ENCODE measurements at places on chromosomes 11 and 22.

DNA sequence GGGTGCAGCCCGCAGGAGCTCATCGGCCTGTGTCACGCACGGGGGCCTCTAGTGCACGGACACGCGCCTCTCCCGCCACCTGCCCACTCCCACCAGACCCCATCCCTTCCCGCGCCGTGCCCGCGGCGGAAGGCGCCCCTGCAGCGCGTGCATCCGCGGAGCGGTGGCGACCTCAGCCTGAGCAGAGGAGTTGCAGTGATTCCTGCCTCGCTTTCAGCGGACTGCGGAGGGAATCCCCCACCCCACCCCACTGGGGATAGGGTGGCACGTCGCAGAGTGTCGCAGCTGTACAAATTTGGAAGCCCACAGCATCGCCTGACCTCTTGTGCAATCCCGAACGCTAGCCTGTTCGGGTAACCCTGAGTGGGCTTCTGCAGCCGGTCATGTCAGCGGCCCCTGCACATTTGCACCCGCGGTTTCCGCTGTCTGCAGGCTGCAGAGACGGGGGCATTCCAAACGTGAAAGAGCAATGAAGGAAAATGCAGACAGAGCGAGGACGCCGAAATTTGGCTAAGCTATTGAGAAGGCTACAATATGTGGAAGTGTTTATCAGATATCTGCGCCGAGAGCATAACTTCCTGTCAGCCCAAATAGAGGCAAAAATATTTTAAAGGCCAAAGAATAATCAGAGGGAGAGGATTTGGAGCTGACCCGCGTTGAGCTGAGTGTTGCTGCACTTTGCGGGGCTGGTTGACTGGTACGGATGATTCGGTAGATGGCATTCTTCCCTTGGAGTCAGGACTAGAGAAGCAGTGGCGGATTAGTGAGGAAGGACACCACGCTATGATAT lies 617 bp upstream of the ARHGAP20 start:
- no peak for DNase-seq

DNA sequence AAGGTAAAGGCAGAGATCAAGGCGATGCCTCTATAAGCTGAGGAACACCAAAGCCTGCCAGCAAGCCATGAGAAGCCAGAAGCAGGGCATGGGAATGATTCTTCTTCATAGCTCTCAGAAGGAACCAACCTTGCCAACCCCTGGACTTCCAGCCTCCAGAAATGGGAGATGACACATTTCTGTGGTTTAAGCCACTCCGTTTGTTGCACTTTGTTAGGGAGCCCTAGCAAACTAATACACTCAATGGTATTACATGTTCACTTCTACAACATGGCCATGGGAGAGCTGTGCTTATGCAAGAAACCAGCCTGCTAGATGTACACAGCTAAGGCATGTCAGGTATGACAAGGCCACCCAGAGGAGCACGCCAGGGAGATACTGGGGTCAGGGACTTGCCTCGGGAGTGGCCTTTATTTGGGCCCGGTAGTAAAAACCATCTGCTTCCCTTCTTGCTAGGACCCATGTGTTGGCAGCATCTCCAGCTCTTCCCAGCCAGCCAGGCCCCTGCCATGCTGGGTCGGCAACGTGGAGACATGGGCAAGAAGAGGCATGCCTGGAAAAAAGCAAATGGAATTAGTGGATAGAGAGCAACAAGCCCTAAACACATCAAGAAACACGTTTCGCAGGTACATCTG lies 3.6 kb downstream of the C11orf16 start:
- DNase-seq = no peak

GRCh38 chr11:37371346-37371970 lies 773.4 kb upstream of the RAG2 start:
- DNase-seq = no peak

GRCh38 chr22:30312053-30312452 lies 14.7 kb downstream of the TBC1D10A start:
- no peak for DNase-seq

- no peak for DNase-seq
Measured at GRCh38 chr22:38038426-38038825, 18.8 kb upstream of the PICK1 start.

GRCh38 chr11:34344768-34345539 lies 12.9 kb downstream of the ABTB2 start:
- peak; percentile 84 for DNase-seq

DNA sequence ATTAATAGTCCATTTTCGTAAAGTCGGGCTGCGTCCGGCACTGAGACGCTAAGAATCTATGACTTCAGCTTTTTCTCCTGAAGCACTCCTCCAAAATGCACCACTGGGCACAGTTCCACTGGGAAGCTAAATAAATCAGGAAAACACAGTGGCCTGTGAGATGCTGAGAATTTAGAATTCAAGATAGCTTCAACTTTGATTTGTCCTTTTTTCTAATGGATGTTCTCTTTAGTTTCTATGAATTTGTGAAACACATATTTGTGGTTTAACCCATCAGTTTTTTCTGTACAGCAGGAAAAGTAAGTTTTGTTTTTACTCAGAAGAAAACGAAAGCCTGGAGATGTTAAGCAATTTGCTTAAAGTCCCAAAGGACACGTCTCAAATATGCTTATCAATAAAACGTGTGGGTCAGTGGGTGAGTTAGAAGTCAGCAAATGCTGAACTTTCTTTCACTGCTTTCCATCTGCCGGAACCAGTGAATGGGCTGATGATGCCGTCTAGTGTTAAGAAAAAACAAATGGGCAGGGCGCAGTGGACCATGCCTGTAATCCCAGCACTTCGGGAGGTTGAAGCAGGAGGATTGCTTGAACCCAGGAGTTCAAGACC lies 40.7 kb upstream of the CLMP start:
- DNase-seq = no peak

DNA sequence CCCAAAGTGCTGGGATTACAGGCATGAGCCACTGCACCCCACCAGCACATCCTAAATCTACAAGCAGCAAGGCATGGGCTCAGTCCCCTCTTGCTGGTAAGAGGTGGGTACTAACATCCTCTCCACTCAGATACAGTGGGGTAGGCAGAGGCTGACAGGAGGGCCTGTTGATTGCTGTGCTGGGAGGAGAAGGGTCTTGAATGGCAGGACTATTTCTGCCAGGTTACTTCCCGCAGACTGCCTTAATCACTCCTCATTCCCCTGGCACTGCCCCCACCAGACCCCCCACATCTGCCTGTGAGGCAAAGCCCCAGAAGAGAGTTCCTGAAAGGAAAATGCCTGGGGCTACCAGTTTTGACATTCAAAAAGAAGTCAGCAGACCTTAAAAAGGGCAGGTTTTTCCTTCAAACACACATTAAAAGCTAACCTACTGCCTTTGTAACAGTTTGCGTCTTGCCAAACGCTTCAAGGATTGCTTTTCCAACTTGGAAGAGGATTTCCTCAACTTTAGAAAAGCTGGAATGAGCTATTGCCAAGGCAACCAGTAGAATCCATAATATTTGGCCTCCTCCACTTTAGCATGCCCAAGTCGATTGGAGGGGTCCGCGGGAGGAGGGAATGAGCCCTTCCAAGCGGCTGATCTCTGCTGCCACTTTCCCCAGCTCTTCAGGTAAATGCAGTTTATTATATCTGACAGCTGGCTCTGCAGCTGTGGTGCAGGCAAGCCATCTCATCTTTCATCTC lies 62.0 kb downstream of the FDX1 start:
- DNase-seq = no peak

GRCh38 chr11:10594407-10594806 lies 25.9 kb upstream of the LYVE1 start:
- DNase-seq = no peak

- no peak for DNase-seq
Measured at GRCh38 chr11:61537326-61537725, 28.8 kb downstream of the LRRC10B start.

DNA sequence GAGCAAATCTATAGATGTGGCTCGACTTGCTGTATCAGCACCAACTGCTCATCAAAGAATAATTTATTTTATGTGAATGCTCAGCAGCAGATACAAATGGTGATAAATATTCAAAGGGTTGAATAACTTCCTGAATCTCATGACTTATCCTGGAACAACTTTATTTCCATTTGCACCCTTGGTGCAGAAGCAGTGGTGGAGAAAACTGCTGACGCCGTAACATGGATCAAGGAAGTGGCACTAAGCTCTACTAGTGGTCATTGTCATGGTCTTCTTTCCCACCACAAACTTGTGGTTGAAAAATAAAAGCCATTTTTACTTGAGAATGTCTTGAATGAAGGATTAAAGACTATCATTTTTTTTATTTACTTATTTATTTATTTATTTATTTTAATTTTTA lies 14.6 kb downstream of the MARK2 start:
- DNase-seq = no peak

GRCh38 chr11:104858882-104859775 lies 39.1 kb downstream of the CASP12 start:
- DNase-seq = no peak

GRCh38 chr11:6682591-6682935 lies 577 bp downstream of the MRPL17 start:
- DNase-seq = no peak

DNA sequence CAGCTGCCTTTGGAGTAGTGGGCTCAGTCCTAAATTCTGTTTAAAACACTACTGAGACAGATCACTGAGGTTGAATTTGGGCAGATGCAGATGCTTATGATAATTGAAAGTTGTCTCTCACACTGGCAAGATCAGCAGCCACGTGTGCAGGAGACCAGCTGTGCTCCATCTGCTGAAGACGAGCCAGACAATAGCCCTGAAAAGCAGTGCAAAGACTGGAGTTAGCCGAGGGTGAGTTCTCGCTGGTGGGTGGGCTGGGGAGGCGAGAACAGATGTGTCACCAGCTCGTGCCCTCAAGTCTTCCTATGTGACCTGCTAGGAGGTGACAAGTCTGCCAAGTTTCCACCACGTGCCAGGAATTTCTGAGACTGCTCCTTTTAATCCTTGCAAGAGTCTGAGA lies 661.3 kb upstream of the B3GAT1 start:
- no peak for DNase-seq

DNA sequence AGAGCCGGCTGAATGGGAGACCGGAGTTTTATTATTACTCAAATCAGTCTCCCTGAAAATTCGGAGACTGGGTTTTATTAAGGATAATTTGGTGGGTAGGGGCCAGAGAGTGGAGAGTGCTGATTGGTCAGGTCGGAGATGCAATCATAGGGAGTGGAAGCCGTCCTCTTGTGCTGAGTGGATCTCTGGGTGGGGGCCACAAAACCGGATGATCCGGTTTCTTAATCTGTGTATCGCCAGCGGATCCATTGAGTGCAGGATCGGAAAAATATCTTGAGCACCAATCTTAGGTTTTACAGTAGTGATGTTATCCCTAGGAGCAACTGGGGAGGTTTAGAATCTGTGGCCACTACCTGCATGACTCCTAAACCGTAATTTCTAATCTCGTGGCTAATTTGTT lies 886 bp upstream of the NIPSNAP1 start:
- DNase-seq = no peak

- no peak for DNase-seq
Measured at GRCh38 chr11:22169833-22170232, 23.1 kb upstream of the ANO5 start.

DNA sequence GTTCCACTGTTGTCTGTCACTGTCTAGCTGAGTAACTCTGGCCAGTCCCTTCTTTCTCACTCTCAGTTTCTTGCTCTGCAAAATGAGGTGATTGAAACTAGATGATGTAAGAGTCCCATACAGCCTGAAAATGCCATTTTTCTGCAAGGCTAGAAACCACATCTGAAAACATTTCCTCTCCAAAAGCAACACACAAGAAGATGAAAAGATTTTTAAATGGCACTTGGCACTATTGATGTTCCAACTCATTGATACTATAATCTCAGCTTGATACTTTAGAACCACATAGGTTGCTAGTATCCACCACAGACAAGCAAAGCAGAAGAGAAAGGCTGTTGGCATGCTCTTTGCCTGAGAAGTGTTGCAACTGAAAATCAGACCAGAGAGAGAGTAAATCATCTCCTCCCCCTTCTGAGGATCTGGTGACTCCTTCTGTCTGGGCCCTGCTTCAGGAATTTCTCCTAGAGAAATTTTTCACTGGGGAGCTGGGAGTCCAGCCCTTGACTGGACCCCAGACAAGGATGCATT lies 1217.9 kb downstream of the LRRC4C start:
- DNase-seq = no peak

DNA sequence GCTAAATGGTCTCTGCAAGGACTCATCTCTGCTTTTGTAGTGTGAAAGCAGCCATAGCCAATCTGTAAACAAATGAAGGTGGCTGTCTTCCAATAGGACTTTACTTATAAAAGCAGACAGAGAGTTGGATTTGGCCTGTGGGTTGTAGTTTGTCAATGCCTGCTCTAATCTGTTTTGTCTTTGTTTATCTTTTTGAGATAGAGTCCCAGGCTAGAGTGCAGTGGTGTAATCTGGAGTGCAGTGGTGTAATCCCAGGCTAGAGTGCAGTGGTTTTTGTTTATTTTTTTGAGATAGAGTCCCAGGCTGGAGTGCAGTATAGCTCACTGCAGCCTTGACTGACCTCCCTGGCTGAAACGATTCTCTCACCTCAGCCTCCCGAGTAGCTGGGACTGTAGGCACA lies 8.6 kb downstream of the PPP6R3 start:
- no peak for DNase-seq

DNA sequence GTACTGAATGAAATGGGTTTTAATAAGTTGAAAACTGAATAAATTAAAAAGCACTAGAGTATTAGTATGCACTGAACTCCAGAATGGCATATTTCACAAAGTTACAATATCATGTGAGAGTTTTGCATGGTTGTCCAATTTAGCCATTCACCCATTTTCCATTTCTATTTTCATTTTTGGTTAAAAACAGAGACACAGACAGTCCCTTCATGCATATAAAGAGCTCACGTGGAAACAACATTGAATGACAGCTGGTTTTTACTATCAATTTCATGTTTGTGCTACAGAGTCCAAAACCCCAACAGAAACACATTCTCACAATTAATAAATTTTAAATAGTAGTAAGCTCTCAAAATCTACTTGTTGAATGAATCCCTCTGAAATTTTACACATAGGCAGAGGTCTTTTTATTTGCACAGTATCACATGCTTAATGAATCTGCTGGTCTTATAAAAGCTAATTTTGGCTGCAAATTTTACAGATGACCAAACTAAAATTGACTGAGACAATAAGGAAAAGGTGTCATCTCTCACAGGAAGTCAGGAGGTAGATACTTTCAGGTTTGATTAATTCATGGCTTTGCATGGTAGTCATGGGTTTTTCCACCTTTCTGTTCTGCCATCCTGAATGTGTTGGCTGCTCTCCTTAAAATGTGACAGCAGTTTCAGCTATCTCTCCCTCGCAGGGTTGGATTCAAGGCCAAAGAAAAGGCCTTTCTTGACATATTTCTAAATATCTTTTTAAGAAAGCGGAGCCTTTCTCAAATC lies 20.6 kb upstream of the DDI1 start:
- DNase-seq = no peak

DNA sequence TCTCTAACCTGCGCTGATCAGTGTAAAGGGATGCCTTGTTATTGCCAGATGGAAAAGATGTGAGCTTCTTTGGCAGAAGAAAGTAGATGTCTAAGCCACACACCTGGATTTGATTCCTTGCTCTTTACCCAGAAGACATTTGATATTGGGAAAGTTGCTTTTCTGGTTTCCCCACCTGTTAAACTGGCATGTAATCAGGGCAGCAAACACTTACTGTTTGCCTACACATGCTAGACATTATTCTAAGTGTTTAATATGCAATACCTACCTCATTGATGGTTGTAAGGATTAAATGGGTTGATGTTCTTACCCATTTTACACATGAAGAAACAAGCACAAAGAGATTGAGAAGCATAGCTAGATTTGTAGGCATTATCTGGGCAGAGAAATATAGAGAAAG lies 16.6 kb downstream of the ASRGL1 start:
- DNase-seq = no peak
